ENCODE measurements at places on chromosomes 4 and X.

DNA sequence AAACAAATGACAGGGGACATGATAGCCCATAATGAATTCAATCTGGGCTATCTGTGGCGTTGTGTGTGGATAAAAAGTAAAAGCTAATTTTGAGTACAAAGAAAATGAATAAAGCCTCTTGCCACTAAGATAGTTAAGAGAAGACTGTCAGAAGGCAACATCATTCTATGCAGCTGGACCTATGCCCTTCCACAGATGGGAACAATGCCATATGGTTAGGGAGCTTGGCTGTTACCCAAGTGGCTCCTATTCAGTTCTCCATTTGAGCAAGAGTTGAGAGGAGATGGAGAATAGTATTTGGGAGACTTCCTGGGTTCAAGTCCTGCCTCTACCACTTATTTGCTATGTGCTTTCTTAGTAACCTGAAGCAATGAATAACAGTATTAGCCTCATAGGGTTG lies 107.7 kb downstream of the ANXA3 start:
- ATAC-seq: no peak

DNA sequence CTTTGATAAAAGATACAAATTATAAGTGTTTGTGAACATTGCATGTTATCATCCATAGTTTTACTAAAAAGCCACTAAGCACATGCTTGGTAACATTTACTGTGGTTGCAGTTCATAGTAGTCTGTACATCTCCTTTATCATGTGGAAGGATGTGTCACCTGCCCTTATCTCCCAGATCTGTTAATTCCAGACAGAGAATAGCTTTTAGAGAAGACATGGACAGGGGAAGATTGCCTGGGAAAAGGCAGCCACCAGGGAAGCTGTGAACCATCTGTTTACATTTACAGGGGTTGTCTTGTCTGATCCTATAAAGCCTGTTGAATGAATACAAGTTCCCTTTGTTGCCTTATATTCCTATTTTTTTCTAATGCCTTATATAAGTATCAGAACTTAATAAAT lies 396.0 kb downstream of the FAT4 start:
- ATAC-seq: no peak

- peak; percentile 82 for ATAC-seq
Observed at GRCh38 chr4:74320559-74321118, 12.4 kb downstream of the EPGN start.

DNA sequence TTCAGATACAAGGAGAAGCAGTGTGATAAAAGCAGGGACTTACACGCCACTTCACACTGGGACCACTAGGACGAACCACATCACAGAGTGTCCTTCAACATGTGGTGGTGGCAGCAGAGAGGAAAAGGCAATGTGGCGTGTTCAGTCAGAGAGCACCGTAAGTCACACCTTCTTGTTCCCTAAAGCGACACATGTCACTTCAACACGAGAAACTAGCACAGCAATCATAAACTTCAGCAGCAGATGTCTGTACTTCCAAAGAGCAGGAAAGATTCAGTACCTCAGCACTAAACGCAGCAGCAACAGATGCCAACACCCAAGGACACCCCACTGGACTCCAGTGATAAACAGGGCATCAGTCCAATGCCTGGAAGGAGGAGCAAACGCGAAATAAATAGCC lies 96.7 kb downstream of the AREG start:
- no peak for ATAC-seq

DNA sequence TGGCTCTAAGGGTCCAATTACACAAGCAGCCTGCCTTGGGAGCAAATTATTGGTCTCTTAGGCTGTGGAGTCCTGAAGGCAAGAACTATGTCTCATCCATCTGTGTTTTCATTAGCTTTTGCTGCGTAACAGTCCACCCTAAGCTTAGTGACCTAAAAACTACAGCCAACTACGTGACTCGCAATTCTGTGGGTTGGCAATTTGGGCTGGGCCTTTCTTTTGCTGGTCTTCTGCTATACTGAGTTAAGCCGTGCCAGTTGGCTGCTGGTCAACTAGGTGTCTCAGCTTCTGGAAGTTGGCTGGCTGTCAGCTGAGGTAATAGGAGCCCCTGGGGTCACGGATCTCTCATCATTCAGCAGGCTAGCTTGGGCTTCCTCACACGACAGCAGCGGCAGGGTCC lies 205.6 kb upstream of the S100G start:
- ATAC-seq: no peak

- ATAC-seq: peak; percentile 86
Observed at GRCh38 chrX:136227948-136228838, 23.0 kb downstream of the MAP7D3 start.

DNA sequence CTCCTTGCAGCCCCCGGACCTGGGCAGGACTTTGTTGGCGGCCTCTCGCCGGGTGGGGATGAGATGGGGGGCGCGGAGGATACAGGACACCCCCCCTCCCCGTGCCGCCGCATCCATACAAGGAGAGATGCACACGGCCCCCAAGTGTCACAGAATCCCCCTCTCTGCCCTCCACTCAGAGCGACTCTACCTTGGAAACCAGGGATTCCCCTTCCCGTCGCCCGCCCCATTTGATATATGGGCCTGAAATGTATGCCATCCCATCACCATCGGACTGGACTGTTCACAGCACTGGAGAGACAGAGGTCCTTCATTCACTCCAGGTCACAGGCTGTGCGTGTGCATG lies 426 bp downstream of the PORCN start:
- ATAC-seq: peak; percentile 43

DNA sequence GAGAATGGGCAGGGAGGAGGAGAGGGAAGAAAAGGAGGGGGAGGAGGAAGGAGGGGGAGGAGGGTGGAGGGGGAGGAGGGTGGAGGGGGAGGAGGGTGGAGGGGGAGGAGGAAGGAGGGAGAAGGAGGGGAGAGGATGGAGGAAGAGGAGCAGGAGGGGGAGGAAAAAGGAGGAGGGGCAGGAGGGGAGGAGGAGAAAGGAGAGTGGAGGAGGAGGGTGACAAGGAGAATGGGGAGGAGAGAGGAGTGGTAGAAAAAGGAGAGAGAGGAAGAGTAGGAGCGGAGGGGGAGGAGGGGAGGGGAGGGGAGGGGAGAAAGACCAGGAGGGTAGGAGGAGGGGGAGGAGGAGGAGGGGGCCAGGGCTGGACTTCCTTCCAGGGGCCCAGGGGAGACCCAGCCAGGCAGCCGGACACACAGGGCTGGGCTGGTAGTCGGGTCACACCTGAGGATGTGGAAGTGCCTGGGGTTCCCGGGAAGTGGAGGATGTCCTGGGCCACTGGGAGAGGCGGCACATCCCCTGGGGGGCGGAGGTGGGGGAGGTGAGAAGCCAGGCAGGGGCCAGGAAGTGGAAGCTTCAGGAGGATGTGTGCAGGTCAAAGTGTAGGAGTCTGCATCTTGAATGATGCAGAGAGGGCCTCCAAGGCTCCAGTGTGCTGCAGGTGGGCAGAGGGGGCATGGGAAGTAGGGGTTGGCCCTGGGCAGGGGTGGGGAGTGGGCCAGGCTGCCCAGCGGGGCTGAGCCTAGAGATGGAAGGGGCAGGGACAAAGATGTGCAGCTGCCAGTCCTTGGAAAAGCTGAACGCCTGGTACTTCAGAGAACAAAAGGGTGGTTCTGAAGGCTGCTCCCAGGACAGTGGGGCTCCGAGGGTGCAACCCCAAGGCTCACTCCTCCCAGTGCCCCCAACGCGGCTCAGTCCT lies 18.8 kb downstream of the IL3RA start:
- ATAC-seq: peak; percentile 19

DNA sequence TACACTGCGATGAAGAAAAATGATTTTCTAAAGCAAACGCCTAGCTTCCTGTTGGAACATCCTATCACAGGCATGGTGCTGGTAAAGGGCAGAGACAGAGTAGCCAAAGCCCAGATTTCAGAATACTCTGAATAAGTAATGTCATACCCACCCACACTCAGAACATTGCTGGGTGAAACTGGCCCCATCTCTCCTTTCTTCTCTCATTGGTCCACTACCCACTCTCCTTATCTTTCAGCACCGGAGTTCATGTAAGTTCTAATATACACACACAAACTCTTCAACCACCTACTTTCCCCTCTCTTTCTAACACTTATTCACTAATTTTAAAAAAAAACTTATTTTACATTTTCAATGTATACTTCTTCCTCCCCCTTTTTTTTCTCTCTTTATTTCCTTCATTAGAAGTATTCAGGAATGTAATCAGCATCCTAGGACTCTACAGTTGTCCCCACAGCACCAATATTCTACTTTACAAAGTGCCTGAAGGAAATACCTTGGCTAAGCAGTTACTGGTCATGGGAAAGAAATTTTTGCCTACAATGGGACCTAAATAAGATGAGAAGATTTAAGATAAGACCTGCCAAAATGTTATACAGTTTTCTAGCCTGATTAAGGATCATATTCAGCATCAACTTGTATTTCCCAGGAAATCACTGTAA lies 63.0 kb downstream of the SEC24D start:
- no peak for ATAC-seq

DNA sequence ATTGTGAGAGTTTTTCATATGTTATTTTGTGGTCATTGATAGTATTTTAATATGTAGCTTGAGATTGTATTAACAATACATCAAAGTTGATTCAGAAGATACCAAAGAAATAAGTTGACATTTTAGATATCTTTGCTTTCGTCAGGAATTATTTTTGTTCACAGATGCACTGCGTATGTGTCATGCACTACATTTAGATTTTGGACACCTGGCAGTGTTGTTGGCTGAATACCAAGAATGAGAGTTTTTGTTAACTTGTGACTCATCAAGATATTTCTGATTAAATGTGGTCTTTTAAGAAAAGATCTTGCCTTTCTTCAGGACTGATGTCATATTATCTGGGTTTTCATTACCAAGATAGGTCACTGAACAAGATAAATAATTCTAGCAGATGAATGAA lies 633.4 kb downstream of the CENPC start:
- ATAC-seq: no peak

DNA sequence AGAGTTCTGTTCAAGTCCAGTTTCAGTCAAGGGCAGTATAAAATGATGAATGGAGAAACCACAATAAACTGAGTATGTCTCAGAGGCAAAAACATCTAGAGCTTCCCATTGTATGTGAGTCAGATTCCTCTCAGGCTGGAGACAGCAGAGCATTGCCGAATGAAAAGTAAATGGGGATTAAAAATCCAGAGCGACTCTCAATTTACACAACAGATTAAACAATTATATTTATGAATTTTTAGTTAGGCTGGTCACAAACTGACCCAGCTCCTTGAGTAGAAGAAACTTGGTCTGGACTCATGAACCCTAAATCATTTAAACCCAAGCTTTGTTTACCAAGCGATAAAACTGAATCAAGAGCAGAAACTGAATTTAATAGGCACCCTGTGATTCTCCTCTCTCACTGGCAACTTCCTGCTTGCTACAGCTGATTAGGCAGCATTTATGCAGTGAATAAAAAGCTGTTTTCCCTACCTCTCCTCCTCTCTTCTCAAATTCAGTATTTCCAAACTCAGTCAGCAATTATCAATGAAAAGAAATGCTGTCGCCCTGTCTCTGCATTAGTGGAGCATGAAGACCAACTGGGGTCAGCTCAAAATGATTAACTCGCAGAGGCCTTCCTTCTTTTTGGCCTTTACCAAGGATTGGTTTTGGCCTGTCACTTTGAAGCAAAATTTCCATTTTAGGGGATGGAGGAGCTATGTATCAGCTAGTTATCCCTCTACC lies 568.0 kb downstream of the PDHA2 start:
- no peak for ATAC-seq

GRCh38 chr4:159447296-159447695 lies 344.4 kb downstream of the RAPGEF2 start:
- ATAC-seq: no peak

Data from activated T-helper 17 cell treated with anti-CD3 and anti-CD28 coated beads, Interleukin-2, amount 50 U/mL, for 72 hours (primary cell).